ENCODE measurements at places on chromosomes 13 and 19.

- peak; percentile 11 for DNase-seq
Measured at GRCh38 chr13:42337808-42338600, 66.1 kb downstream of the AKAP11 start.

GRCh38 chr19:5643060-5643459 lies 20.2 kb downstream of the SAFB start:
- DNase-seq: no peak

GRCh38 chr19:55319785-55320184 lies 5.4 kb downstream of the TMEM150B start:
- peak; percentile 32 for DNase-seq

GRCh38 chr13:82216165-82216564 lies 1666.1 kb downstream of the SLITRK1 start:
- DNase-seq: no peak

DNA sequence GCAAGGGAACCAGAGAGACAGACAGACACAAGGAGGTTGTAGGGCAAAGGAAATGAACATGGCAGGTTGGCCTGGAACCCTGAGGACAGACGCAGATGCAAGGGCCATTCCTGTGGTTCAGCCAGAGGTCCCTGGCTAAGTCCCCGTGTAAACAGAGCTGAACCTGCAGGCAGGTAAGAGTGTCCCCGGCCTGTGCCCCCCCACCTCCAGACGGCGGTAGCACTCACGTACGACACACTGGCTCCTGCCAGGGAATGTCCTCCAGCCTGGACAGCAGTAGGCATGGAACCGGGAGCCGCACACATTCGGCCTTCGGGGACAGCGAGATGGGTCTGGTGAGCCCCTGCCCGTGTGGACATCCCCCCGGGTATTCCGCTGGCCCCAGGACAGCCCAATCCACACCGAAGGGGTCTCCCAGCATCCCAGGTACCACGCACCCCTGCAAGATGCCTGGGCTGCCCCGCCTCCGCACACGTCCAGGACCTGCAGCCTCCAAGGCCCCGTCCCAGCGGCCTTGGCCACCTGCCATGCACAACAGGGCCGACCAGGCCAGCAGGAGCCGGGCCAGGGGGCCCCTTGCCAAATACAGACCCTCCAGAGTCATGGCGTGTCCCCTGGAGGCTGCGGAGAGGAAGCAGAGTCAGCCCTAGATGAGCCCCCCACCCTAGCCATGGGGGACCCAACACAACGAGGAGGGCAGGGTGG lies 2.4 kb downstream of the FBN3 start:
- no peak for DNase-seq

DNA sequence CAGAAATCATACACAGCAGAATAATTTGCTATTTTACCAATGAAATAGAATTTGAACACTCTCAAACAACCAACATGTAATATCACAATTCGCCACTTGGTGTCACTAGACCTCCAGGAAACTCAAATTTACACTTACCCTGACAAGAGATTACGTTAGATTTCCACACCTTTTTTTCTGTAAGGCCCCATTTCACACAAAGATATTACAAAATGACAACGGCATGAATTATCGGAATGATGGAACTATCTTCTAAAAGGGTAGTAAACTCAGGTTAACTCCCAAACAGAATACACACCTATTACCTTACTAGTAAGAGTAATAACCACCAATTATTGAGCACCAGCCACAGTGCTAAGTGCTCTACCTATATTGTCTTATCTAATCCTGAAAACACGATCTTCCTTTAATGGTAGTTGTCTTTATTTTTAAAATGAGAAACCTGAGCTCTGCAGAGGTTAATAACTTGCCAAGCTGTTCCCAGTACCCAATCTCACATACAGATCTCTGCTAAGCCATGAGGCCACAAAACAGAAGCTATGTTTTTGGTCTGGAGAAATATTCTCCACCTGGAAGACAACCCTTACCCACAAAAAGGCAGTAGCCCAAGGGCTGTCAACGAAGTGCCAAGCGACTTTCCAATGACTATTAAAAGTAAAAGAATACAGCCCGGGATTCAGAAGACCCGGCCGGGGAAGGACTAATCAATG lies 152.4 kb downstream of the DCLK1 start:
- peak; percentile 85 for DNase-seq

GRCh38 chr19:9801976-9802375 lies 16.9 kb downstream of the FBXL12 start:
- DNase-seq: no peak

DNA sequence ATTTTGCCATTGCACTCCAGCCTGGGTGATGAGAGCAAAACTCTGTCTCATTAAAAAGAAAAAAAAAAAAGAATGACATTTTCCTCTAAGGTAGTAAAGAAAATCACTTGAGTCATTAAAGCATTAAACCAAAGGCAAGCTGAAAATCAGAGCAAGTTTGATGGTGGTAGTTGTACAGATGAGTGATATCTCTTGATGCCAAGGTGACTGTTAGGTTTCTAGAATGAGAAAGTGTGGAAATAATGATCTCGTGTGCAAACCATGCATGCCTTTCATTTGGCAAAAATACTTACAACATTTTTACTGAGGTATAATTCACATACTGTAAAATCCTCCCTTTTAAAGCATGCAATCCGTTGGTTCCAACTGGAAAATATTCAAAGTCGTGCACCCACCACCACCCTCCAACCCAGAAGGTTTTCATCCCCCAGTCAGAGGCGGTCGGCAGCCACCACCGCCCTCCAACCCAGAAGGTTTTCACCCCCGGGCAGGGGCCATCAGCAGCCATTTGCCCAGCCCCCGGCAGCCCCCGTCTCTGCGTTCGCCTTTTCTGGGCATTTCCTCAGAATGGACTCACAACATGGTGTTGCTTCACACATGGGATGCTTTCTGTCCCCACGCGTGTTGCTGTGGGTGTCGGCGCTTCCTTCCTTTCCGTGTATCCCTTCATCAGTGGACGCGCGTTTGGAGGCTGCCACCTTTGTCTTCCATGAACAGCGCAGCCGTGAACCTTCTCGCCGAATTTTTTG lies 90.2 kb downstream of the ATP11A start:
- peak; percentile 8 for DNase-seq

- DNase-seq: no peak
Measured at GRCh38 chr13:33206425-33206824, 79.1 kb downstream of the STARD13 start.

Data from cardiac fibroblast (primary cell).